Stimulated activated CD8-positive, alpha-beta memory T cell treated with anti-CD3 and anti-CD28 coated beads, Interleukin-4, amount 100 ng/mL, for 4 hours (primary cell): ENCODE measurements at places on chromosomes 5 and 9.

- no peak for DNase-seq
These were observed 30.2 kb upstream of the CCNG1 start for GRCh38 chr5:163407034-163407655.

- no peak for DNase-seq
These were observed 1.3 kb downstream of the PPP2R2B start for GRCh38 chr5:146877178-146877681.

DNA sequence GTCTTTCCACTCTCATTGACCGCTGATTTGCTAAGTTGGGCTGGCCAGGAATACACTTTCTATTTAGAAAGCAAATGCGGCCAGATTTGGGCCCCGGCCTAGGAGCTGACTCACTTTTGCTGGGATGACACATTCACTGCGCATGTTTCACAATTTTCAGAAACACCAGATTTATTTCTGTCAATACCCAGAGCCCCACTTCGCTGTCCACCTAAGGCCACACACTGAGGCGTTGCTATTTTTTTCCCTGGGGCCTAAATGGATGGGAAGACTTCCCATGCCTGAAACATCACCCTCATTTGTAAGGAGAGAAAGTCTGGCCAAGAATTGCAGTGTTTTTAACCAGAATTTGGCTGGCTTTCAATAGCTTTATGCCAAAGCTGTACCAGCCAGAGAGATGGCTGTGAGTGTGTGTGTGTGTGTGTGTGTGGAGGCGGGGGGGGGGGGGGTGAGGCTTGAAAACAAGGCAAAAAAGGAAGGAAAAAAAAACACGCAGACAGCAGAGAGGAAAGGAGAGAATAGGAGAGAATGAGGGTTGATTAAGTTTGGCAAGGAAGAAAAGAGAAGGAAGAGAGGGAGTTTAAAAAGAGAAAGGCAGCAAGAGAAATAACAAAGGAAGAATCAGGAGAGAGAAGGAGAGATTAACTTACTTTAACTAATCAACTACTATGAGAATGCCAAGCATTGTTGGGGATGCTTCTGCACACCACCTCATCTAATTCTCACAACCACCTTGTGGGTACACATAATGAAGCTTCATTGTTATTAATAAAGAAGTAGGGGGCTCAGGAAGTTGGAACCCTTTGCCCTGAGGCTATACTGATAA, 261.4 kb upstream of the KLF4 start:
- no peak for DNase-seq

DNA sequence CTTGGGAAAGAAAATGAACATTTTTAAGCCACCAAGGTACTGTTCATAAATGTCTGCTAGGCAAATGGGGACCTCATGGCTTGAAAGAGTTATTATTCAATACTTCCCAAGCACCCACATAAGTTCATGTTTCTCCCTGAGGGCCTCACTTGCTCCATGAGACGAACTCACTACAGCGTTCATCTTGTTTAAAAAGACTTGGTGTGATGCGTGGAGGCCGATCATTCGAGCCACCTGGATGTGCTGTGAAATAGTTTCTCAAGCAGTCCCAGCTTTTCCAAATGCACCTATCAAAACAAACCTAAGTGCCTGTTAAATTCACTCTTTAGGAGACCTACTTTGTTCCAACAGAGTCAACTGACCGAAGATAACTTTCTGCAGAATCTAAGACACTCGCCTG, 103.2 kb downstream of the LHFPL2 start:
- no peak for DNase-seq

DNA sequence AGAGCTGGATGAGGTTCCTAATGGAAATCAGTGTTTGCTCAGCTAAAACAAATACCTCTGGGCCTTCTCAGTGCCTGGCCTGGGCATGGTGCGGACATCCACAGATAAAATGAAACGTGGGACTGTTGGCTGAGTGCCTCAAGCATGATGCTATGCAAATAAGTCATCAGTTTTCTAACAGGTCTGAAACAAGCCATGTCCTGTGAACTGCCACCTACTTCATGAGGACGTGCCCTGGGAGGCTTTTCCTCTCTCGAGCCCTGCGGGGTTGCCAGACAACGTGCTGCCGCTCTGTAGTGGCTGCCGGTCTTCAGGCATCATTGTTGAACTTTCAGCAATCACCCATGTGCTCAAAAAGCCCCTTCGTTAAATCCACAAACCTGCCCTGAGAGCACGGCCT, 240.4 kb upstream of the IRX2 start:
- DNase-seq, result no peak

- DNase-seq, result no peak
These were observed 97.6 kb downstream of the GNAQ start for GRCh38 chr9:77933976-77934375.

DNA sequence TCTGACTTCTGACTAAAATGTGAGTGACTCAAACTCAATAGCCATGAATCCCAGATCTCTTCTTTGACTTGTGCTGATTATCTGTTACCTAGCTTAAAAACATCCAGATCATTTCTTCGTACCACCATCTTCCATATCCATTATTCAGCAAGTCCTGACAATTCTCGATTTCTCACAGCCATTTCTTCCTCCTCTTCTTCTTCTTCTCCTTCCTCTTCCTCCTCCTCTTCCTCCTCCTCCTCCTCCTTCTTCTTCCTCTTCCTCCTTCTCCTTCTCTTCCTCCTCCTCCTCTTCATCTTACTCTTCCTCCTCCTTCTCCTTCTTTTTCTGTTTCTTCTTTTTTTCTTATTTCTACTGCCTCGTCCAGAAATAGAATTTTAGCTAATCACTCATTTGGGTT, 77.0 kb upstream of the MAP1B start:
- DNase-seq, result no peak

- no peak for DNase-seq
These were observed 50.3 kb downstream of the GNAQ start for GRCh38 chr9:77981332-77981731.

DNA sequence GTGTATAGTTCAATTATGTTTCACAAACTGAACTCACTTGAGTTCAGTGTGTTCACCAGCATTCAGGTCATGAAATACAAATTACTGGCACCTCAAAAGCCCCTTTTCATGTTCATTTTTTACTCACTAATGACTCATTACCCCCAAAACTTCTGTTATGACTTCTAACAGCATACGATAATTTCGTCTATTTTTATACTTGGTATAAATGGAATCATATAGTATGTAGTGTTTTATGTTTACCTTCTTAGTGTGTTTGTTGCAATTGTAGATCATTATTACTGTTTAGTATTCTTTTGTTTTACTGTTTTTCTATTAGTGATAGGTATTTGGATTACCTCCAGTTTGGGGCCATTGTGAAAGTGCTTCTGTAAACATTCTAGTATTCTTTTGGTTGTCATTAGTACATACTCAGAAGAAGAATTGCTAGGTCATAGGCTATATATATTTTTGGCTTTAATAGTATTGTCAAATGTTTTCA, 33.4 kb downstream of the DDX4 start:
- DNase-seq, result no peak

- no peak for DNase-seq
These were observed 3.5 kb downstream of the SNCB start for GRCh38 chr5:176626876-176627236.

- DNase-seq, result no peak
These were observed 1978.6 kb upstream of the CDH6 start for GRCh38 chr5:29214839-29215238.

GRCh38 chr5:2303431-2304100, 420.8 kb upstream of the IRX4 start:
- no peak for DNase-seq

DNA sequence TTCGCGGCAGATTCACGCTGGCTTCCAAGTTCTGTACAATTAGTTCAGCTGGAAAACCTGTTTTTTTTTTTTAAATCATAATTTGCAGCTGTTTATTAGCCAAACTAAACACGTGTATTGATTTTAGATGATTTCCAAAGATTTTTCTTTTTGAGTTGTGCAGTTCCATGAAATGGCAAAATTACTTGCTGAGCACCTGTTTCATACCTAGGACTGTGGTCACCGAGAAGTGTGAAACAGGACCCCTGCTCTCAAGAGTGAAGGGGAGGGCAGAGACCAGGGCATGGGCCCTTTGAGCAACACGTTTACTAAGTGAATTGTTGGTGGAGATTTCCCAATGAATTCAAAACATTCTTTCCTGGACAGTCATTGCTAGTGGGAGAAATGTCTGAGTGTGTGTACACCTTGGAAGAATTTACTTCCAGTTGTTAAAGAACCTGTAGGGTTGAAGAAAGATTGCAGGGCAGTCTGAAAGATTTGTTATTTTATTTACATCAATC, 688 bp downstream of the SNX24 start:
- no peak for DNase-seq

DNA sequence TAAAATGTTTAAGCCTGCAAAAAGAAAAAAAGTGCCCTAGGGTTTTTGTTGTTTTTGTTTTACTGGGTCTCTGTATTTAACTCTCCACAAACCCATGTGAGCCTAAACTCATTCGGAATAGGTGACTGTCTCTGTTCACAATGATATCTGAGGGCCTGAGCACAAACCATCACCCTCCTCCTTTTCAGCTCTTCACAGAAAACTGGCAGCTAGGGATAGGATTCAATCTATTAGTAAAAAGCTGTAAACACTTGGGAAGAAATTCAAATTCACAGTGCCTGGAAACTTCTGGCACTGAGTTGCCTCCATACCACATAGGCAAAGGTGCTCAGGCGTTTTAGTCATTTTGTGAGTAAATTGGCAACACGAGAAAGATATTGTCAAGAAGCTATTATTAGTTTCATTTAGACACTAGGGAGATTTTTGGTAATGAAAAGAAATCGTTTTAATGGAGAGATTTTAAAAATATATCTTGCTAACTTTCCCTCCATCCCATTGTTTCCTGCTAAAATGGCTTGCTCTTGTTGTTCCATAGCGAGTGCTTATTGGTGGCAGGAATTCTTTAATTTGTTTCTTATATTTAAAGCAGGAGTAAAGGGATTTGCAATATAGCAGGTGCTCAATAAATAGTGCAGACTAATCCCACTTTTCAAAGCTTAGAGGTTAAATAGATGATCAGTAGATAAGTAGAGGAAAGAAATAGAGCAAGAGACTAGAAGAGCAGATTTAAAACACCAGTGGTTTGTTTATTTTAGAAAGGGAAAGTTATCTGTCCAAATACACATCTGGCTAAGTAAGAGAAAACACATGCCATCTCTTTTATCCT, 9.7 kb downstream of the FOXD1 start:
- DNase-seq, result no peak

DNA sequence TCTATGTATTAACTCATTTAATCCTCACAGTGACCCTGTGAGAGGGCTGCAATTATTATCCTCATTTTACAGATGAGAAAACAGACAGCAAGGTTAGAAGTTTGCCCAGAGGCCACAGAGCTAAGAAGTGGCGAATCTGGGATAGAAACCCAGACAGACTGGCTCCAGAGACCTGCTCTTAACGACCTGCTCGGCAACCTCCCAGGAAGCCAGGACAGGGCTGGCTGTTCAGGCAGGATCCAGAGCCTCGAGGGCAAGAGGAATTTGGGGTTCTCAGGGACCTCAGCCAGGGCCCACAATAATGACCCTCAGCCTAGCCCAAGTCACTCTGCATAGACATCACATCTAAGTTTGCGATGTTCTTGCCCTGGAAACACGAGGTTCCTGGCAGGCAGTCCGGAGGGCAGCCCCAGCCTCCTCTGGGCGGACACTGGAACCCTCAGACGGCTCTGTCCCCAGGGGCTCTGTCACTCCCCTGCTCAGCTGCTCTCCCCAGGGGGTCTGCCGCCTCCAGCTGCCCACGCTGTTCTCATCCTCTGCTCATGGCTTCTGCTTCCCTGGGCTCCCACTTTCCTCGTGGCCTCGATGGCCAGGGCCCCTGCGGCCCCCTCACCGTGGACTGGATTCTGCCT, 138.5 kb upstream of the ERCC6L2 start:
- DNase-seq, result no peak

- DNase-seq, result no peak
These were observed 34.2 kb upstream of the MIER3 start for GRCh38 chr5:56985936-56986625.

DNA sequence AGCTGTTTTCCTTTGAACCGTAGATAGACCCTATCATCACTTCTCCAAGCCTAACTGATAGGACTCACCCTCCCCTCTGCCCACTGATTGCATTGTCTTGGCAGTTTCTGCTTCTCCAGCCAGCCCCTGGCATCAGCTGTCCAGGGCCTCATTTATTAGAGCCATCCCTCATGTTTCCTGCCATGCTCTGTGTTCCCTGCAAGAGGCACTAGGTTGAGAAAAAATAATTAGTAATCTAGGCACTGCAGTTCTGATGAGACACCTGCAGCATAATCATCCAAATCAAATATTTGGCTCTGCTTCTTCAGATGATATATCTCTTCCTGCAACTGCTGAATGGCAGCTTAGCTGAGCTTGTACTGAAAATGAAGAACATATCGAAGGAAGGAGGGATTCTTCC, 303.0 kb upstream of the TLE4 start:
- DNase-seq, result no peak

DNA sequence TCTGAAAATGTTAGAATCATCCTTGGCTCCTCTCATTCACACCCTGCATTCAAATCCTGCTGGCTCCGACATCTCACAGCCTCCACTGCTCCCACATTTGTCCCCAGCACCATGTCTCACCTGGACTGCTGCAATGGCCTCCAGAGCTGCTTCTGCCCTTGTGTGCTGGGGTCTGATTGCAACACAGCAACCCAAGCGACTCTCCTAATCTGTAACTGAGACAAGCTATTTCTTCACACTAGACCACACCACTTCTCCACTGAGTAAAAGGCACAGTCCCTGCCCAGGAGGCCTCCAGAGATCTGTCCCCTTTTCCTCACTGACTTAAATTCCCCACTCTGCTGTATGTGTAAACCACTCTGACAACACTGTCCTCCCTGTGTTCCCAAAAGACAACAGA, 151.1 kb upstream of the TAS2R1 start:
- DNase-seq, result no peak

- no peak for DNase-seq
These were observed 46.4 kb downstream of the ERMP1 start for GRCh38 chr9:5786370-5787127.

- no peak for DNase-seq
These were observed 1.9 kb upstream of the NDUFB6 start for GRCh38 chr9:32574858-32575257.

DNA sequence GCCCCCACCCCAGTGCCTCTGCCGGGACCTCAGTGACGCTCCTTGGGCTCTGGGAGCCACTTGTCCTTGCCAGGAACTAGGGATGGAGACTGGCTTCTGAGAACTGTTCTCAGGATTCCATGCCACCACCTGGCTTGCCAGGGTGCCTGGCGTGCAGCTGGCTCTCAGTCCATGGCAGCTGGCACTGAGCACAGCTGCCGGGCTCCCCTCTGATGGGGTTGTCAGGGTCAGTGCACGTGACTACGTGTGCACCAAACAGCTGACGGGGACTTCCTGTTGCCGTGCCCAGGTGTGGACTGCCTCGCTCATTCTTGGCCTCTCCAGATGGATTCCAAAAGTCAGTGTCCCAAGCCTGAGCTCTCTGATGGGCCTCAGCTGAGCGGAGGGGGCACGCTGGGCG, 9.4 kb downstream of the KCNT1 start:
- no peak for DNase-seq

- no peak for DNase-seq
These were observed 54.8 kb upstream of the HMHB1 start for GRCh38 chr5:143757116-143757515.
